ENCODE measurements at places on chromosomes 1 and 21.

DNA sequence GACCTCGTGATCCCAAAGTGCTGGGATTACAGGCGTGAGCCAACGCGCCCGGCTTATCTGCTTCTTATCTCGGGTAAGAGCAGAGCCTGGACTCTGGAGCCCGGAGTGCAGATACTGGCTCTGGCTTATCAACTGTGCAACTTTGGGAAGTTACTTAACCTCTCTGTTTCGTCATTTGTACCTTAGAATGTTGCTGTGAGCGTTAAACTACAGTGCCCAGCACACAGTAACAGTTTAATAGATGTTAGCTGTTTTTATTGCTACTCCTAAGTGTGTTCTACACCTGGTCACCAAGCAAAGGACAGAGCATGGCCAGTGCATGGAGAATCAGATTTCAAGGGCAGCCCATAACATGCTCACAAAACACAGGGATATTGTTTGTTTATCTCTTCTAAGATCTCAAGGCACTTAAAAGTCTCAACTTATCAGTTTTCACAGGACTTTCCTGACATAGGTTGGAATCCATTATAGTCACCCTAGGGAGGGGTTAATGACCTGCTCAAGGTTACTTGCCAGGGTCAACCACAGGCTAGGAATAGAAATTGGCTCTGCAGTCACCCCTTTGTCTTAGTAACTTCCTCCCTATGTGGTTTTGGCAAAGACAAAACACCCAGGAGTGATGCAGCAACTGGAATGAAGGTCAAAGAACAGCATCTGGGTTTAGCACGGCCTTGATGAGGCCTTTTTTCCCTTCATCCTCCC is 22.5 kb upstream of the SRP9 start:
- peak; percentile 94 for DNase-seq

- no peak for DNase-seq
Measured at GRCh38 chr21:41891132-41891531, 12.0 kb upstream of the PRDM15 start.

DNA sequence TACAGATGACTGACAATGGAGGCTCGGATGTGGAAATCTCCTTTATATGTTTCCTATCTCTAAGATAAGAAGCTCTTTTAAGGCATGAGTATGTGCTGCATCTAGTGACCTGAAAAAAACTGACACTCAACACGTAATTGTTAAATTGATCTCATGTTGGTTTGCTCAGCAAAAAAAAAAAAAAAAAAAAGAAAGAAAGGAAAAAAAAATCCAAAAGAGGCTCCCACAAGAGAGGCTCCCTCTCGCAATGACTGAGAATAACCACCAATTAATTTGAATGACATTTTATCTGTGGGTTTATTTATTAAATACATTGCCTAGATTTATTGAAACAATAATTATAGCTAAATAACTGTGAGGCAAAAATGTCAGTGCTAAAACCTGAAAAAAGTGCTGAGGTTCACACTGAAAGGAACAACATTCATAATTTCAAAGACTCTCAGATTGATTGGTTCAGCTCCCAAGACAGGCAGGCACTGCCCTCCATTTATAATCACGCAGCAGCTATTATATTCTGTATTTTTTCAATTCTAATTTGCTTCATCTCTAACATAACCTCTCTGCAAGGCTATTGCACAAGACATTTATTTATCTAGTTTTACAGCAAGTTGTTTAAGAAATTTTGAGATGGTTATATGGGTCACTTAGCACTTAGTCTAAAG is 184.5 kb upstream of the TMPRSS15 start:
- no peak for DNase-seq

GRCh38 chr21:37780991-37781983 is 135.0 kb downstream of the KCNJ6 start:
- no peak for DNase-seq

DNA sequence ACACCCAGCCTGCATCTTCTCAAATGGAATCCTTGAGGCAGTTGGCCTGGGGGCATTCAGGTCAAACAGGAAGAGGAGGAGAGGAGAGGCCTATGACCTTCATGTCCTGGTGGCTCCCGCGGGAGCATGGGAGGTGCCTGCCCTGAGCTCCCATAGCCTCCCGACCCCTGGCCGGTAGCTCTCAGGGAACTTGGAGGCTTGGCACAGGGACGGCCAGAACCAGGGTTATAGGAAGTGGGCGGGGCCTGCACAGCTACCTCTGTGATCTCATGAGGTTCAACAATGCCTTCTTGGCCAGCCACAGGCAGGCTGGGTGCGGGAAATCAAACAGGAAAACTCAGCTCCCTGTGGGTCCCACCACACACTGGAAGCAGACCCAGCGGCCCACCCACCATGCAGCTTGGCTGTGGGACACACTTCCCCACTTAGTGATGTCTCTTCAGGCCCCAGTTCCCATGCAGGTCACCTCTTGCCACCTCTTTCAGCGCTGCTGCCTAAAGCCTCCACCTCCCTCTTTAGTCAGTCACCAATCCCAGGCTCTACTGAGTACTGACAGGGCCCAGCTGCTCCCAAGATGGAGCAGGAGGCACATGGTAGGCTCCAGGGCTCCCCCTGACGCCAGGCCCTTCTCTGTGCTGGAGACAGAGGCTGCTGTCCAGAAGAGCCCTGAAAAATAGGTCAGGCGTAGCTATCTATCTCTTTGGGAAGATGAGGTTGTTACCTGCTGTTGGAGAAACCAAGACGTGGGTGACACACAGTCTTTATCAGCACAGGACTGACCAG is at the start of gene SLFNL1:
SLFNL1 (minus strand) TSS at position 200 of the 783 bp plus-strand sequence. CDS start 1,065 bp downstream, outside the sequence.
- no peak for DNase-seq

DNA sequence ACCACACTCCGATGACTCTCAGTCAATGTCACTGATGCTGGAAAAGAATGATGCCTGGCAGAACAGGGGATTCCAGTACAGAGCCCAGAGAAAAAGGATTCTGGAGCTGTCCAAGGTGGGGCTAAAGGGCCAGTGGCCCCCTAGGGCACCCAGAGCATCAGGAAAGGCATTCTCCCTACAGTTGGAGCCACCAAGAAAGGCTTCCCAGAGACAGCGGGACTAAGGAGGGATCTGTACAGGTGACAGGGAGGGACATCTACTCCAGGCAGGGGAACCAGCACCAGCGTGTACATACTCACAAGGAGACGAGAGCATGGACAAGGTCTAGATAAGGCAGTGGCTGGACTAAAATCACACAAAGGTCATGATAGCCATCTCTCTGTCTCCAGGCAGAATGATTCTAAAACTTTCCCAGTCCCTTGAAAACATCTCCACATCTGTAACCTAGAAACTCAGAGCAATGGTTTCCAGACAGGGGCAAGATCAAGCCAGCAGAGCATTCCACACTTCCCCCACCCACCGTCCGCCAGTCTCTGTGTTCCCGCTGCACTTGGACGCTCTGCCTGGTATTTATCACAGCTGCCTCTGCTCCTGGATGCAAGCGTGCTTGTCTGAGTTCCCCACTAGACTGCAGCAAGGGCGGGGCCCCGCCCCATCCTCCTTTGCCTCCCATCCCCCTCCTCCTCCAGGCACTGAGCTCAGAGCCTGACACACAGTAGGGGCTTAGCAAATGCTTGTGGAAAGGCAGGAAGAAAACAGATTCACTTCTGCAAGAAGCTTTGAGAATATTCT is 111.6 kb upstream of the ZC3H12A start:
- no peak for DNase-seq
